HuH-7 (cell line): ENCODE measurements at places on chromosomes 2 and 18.

DNA sequence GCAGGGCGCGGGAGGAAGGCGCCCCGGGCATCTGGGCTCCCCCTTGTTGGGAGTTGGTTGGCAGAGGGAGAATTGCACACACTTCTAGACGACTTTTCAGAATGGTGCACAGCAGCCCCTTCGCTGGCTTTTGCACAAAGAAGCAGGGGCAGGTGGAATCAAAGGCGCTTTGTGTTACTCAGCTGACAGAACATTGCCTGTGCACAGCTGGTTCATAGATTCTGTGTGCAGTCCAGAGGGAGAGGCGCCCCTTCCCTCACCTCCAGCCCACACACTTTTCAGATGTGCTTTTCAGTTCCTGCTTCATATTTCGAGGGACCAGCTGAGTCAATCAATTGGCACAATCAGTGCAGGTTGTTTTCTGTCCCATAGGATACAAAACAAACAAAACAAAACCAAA is 348.4 kb upstream of the RAB12 start:
- DNase-seq, result no peak

DNA sequence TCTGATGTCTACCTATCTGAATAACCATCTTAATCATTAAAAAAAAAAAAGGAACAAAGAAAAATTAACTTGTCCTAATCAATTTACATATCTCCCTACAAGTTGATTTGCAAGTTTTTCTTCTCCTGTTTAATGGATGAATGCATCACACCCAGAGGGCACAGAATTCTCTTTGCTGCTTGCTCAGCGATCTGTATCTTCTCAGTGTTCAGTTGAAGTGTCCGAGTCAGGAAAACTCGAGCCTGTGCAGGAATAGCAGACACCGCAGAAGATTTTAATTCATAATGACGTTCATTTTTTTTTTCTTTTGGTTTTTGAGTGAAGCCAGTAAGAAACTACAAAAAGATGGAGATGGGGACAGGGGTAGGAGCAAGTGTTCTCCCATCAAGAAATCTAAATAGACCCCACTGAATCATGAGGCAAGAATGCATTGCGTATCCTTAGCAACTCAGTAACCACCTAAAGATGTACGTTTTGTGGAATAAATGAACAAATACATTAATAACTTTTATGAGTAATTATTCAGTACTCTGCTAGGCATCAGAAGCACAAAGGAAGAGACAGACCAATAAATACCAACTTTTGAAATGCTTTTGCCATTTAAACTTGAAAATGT is 675.5 kb downstream of the LRP1B start:
- no peak for DNase-seq

- no peak for DNase-seq
These were observed 878.8 kb downstream of the RNF144A start for GRCh38 chr2:7795778-7796563.

GRCh38 chr2:235142601-235143000 is 190.8 kb downstream of the SH3BP4 start:
- DNase-seq, result no peak

- DNase-seq, result no peak
These were observed 395.4 kb upstream of the ACVR2A start for GRCh38 chr2:147449323-147449991.

DNA sequence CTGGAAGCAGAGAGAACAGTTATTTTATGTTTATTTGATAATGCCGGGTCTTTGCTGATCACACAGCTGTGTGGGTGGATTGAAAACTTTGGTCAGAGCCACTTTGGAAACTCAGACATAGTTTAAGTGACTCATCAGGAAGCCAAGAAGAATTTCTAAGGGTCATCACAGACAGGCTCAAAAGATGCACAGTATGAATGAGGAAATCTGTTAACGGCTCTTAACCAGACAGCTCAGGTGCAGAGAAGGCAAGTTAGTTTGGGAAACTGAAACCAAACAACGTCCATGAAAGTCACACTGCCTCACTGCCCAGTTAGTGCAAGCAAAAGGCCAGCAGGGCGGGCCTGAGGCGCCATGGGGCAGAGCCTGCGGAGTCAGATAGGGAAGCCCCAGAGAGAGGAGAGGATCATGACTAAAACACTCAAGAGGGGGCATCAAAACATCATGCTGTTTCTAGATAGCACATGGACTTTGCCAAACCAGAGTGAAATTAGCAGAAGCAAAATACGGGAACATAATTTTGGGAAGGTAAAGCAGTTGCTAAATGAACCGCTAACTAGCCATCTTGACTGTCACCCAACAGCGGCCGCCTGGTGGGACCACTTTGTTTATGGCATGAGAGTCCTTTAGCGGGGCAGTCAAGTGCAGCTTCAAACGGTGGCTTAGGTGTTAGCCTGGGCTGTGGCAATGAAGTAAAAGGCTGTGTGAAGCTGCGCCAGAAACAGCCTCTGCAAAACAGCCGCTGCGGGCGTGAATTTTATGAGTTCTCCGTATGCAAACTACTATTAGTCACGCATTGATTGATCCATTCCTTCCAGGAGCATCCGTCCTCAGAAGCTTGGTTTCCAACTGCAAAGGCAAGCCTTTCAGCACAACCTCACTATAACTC is 101.2 kb downstream of the KCTD18 start:
- no peak for DNase-seq

GRCh38 chr2:75788154-75788553 is 77.4 kb upstream of the GCFC2 start:
- DNase-seq, result no peak

DNA sequence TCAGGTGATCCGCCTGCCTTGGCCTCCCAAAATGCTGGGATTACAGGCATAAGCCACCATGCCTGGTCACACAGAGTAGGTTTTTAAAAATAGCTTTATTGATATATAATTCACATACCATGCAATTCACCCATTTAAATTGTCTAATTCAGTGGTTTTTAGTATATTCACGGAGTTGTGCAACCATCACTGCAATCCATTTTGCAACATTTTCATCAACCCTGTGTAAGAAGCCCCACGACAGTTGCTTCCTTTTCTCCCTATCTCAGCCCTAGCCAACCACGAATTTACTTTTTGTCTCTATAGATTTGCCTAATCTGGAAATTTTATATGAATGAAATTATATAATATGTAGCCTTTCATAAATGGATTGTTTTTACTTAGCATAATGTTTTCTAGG is 266.4 kb downstream of the NAPG start:
- no peak for DNase-seq

DNA sequence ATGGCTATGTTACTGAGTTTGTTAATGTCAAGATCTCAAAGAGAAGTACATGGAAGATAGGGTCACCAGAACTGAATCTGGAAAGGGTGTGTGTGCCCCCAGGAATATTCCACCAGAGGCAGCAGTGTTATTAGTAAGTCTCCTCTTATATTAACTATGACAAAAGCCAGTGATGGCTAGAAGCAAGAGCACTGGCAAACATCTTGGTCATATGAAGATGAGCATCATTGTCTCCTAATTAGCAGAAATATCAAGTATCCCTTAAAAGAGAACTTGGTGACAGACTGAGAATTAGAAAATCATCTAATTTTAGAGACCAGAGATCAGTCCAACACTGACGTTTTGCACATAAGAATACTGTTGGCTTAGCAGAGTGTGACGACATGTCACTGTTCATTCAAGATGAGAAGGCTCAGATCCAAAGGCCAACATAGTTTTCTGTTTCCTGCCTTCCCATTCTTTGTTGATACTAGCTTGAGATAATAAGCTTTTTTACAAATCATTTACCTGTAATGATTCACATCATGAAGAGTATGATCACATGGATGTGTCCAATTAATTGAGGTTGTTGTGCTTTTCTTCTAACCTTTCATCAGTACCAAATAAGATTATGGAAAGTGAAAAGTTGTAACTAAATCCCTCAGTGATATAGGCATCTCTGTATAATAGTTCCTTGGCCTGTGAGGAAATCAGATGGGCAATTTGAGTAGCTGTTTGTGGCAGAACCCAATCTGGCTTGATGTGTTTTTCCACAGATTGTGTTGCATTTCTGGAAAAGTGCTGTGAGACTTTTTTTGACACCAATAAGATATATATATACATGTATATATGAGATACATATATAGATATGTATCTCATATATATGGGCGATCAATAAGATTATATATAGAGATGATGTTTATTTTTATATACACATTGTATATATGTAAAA is 44.5 kb downstream of the MAPRE2 start:
- peak; percentile 5 for DNase-seq

GRCh38 chr2:174694196-174694878 is 69.9 kb downstream of the CHRNA1 start:
- DNase-seq, result no peak

GRCh38 chr2:171957061-171957460 is 34.8 kb downstream of the HAT1 start:
- DNase-seq, result peak; percentile 7

GRCh38 chr2:197145471-197146056 is 165.0 kb downstream of the ANKRD44 start:
- DNase-seq, result no peak

GRCh38 chr2:151670346-151670745 is 63.9 kb downstream of the NEB start:
- no peak for DNase-seq

DNA sequence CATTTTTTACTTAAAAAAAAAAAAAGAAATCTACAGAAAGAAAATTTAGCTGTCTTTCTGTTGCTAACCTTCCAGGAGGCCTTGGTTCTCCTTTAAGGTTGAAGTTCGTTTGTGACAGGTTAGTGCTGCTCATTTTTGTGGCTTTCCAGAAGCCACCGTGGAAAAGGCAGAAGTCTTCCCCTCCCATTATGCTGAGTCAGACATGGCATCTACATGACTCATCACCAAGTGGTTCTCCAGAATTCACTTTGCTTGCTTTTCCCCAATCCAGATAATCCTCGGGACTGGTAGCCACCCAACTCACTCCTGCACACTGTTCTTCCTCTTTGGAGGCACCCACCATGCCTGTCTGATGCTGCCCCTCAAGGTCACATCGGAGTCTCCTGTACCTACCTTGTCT is 228.7 kb downstream of the PIK3C3 start:
- DNase-seq, result no peak

- no peak for DNase-seq
These were observed 322.0 kb downstream of the PRKCE start for GRCh38 chr2:45973426-45973825.

DNA sequence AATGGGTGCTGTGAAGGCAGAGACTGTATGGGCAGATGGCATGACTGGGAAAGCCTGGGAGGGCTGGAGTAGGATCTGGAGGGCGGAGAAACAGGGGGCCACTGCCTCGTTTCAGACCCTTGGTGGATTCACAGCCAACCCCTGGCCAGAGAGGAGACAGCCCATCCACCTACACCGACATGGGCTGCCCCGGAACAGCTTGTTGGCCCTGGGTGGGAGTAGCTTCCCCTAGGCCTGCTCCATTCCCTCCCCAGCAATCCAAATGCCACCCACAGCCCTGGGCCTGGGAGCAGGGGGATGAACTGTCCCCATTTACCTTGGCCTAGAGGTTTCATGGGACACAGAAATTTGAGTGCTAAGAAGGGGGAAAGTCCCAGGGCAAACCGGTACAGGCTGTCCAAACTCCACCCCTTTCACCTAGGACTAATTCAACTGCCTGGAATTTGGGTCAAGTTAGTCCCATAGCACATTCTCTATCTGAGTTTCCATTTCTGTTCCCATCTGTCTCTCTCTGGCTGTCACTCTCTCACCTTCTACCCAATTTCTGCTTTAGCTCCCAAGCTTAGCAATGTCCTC is 37.0 kb downstream of the LBH start:
- no peak for DNase-seq

GRCh38 chr2:236177604-236177966 is 9.4 kb upstream of the GBX2 start:
- DNase-seq, result peak; percentile 91

GRCh38 chr2:68403199-68403644 is 38.1 kb downstream of the PLEK start:
- no peak for DNase-seq

GRCh38 chr2:187050409-187050998 is 201.5 kb upstream of the ZSWIM2 start:
- DNase-seq, result no peak

- no peak for DNase-seq
These were observed 94.4 kb downstream of the RAPH1 start for GRCh38 chr2:203440671-203441070.

DNA sequence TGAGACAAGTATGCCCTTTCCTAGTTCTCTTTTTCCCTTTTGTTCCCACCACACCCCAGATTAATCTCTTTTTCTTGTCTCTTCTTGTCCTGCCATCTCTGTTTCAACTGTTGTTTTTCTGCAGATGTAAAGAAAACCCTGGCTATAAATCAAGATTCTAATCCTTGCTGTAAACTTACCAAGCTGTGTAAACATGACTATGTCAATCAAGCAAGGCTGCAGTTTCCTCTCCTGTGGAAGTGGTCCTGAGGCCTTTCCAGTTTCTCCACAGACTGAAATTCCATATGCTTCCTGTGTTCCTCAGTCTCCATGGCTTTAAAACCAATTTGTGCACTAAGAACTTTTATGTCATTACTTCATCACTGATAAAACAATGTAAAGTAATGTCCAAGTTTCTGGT is 288.8 kb upstream of the PIK3C3 start:
- DNase-seq, result peak; percentile 3

DNA sequence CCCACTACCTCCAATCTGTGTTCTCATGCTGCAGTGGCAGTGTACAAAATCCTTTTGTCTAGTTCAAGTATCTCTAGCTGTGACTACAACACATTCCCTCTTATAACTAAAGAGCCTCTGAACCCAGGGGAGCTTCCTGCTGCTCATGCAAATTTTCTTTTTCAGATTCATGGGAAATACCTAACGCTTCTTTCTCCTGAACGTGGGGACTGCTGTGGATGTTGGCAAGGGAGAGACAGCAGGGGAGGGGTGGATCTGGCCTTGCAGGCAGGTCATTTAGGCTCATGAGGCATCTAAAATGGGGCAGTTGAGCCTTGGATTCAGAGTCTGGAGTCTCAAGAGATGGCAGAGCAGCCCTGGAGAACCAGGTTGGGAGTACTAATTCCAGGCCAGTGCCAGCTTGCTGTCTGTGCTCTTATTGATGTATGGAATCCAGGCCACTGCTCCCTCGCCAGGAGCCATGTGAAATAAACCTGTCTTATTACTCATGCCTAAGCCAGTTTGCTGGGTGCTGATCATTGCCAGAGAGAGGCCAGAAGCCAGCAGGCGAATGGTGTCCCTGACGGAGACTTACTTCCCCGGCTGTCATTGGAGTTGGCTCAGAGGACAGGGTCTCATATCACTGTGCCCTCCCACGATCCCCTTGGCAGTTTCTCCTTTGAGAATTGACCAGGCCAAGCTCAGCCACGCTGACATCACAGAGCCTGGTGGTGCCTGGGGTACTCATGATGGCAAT is 29.2 kb upstream of the TNP1 start:
- DNase-seq, result no peak

- DNase-seq, result no peak
These were observed 16.0 kb downstream of the ASPRV1 start for GRCh38 chr2:69945441-69945840.

DNA sequence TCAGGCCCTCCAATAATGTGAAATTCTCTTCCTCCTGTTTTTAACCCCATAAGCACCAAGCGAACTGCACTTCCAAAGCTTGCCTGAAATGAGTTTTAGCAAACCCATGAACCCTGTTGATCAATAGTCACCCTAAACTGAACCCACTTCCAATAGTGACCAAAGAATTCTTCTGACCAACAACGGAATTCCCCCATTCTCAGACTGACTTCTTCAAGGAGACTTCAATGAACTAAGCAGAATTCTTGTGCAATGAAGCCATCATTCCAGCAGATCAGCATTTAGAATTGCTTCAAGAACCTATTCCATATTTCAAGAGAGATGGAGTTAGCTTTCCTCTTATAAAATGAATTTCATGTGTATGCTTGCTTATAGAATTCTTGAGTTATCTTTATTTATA is 176.9 kb upstream of the FN1 start:
- no peak for DNase-seq
